Activated naive CD4-positive, alpha-beta T cell (primary cell): ENCODE measurements at places on chromosomes 3 and 15.

- DNase-seq, result no peak
These were observed 80.4 kb upstream of the MEF2A start for GRCh38 chr15:99485153-99485961.

GRCh38 chr3:187708696-187709095, 6.3 kb upstream of the RTP2 start:
- DNase-seq, result no peak

GRCh38 chr3:21991061-21991460, 240.1 kb upstream of the ZNF385D start:
- no peak for DNase-seq

GRCh38 chr3:156628836-156629618, 45.4 kb upstream of the TIPARP start:
- DNase-seq, result no peak

DNA sequence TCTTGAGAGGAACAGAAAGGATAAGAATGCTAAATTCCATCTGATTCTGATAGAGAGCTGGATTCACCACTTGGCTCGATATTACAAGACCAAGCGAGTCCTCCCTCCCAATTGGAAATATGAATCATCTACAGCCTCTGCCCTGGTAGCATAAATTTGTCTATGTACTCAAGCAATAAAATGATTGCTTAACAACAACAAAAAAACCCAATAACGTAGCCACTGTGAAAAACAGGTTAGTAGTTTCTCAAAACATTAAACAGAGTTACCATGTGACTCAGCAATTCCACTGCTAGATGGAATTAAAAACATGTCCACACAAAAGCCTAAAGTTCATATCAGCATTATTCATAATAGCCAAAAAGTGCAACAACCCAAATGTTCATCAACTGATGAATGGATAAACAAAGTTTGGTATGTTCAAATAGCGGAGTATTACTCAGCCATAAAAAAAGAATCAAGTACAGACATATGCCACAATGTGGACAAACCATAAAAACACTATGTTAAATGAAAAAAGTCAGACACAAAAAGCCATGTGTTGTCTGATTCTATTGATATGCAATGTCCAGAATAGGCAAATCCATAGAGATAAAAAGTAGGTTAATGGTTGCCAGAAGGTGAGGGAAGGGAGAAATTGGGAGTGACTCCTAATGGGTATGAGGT, 16.8 kb downstream of the BCL2L10 start:
- no peak for DNase-seq

- no peak for DNase-seq
These were observed 436.2 kb upstream of the MDFIC2 start for GRCh38 chr3:70748593-70748992.

DNA sequence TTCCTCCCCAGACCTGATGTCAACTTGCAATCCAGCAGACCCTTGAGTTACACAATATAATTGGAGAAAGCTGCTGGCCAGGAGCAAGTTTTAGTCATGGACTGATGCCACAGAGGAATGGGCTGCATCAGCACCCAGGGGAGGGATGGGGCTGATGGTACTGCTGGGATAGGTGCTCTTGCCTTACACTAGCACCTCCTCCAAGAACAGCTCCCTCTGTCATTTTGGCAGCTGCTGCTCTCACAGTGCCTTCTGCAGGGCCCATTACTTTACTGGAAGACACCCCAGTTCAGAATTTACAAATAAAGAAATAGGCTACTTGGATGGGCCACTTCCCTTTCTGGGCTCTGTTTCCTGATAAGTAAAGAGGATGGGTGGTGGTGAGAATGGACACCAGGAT, 85.3 kb upstream of the RORA start:
- DNase-seq, result no peak

- no peak for DNase-seq
These were observed 92.2 kb downstream of the LRTM1 start for GRCh38 chr3:54835701-54836100.

DNA sequence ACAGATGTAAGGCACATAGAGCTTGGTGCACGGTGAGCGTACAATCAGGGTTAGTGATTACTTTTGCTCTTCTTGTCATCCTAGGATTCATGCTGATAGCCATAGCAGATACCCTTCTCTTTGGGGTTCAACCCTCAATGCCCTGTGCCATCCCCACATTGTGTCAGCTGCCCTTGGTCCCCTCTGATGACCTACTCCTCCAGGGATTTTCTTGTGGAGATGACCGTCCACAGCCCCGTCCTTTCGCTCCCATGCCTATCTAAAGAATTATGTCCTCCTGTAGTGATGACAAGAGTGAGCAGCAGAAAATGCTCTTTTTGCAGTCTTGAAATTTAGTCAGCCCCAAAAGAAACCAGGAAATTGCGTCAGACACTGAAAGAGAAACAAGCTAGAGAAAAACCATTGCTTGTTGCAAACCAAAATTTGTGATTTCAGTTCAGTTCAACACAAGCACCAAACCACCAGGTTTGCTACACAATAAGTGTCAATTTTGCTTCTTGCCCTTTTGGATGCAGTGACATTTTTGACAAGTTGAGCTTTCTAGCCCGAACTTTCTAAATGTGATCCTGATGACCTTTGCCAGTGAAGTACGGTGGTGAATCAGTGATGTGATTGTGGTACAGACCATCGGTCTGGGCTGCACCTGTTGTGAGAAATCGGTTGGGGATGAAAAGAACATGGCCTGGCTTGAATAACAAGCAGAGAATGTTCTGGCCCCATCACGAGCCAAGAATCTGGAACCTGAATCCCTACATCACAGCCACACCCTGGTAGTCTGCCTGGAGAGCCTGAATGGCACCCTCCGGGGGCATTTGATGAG, 41.3 kb downstream of the CMTM7 start:
- no peak for DNase-seq

DNA sequence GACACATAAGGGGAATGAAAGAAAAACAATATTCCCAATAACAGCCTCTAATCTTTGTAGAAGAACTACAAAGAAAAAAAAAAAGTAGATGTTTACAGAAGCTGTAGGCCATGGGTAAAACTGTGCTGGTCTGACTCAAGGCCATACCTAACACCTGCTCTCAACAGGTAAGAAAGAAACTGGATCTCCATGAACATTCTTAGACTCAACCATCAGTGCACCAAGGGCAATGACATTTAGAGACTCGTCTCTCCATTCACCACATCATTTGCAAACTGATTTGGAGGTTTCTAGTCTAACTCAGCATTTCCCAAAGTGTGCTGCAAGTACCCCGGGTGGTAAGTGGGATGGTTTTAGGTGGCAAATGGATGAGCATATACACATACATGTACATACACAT, 164.2 kb downstream of the FOXP1 start:
- DNase-seq, result no peak
